ENCODE measurements at places on chromosomes 12 and 14.

DNA sequence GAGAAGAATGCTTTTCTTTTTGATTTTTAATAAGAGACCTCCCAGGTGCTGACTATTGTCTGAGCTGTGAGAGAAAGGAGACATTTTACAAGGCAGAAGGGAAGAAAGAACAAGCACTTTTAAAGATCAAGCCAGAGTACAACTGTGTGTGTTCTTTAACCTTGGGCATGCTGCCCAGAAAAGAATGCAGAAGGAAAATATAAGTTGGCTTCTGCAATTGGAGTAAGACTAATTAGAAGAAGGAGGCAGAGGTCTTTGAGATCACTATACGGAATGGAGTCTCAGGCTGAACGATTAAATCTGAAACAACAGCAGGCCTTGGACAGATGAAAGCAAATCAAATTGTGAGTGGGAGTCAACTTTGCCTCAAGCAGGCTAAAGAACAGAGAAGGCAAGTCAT lies 230.5 kb downstream of the ATP23 start:
- peak; percentile 43 for DNase-seq

GRCh38 chr12:132388379-132389015 lies 59.1 kb upstream of the GALNT9 start:
- no peak for DNase-seq

DNA sequence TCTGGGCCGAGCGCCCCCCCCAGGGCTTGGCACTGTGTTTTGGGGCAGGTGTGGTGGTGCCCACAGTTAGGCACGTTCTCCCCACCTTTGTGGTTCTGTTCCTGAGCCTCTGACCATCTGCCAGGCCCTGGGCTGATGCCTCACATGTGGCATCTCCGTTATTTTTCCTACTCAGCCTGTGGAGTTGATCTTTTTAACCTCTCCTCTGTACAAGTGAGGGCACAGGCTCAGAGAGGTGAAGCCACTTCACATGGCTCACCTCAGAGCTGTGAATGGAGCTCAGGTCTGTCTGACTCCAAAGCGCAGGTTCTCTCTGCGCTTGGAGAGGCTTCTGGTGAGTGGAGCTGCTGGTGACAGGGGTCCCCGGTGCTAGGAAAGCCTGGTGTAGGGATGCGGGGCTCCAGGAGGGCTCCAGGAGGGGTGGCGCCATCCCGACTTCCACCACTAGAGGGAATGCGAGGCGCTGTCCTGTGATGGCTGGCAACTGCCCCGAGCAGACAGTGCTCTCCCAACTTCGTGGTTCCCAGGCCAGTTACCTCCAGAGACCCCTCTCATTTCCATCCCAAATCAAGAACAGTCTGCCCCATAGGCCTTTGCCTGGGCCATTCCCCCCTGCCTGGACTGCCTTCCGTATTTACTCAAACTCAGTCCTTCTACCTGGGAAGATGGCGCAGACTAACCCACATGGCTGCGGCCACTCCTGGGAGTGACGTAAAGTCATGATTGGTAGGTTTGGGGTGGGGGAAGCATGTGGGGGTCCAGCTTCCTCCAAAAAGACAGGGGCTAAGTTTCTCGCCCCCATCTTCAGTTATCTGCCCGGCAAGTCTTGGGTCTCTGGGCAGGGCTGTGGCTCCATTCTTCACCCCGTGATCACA lies 9.9 kb downstream of the BCL7A start:
- DNase-seq: no peak

GRCh38 chr12:61902403-61902802 lies 357.8 kb upstream of the USP15 start:
- DNase-seq: no peak

DNA sequence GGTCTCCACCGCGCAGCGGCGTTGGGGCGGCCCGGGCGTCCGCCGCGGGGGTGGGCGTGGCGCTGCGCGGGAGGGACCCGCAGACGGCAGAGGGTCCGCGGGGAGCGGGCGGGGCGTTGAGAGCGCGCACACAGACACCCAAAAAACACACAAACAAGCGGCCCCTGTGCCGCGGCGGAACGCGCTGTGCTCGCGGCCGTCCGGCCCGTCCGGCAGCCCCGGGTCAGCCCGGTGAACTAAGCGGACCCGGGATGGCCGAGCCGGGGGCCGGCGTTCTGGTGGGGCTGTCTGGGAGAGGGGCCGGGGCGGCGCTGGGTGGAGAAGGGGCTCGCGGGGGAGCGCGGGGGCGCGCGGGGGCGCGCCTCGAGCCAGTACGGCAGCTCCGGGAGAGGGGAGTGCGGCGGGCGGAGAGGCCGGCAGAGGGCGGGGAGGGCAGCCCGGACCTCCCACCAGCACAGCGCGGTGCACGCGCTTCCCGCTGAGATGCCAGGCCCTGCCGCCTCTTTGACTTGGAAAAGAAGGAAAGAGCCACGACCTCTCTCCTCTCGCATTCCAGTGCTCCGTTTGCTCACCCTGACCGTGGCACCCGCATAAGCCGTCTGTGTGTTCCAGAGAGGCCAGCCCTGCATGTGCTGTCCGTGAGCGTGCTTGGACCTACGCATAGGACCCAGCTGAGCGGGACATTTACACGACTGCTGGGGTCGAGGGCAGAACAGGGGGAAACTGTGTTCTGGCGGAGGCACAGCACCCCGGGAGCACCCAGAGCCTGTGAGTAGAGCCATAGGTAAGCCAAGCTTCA lies 10.3 kb downstream of the SLC6A12 start:
- peak; percentile 64 for DNase-seq

DNA sequence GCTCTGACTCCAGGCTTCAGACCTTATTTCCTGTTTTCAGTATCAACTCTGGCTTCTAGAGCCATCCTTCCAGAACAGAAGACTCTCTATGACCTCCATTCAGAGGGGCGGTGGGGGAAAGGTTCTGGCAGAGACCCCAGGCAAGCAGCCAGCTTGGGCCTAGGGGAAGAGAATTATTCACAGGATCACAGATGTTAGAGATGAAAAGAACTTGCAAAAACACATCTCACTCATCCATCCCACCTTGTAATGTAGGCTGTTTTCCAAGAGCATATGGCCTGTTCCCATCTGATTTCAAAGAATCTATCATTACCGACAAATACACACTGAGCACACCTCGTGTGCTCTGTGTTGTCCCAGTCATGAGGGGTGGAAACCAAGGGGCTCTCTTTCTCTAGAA lies 131.9 kb downstream of the GRIN2B start:
- DNase-seq: no peak

- no peak for DNase-seq
Measured at GRCh38 chr14:67242168-67242420, 859 bp downstream of the PALS1 start.

All from right hindlimb (tissue), 1 donor.